T-cell (primary cell): ENCODE measurements at places on chromosomes 4 and X.

- DNase-seq: no peak
Observed at GRCh38 chr4:138406876-138407275, 164.7 kb upstream of the SLC7A11 start.

- DNase-seq: no peak
Observed at GRCh38 chr4:111650146-111650545, 495.1 kb upstream of the FAM241A start.

DNA sequence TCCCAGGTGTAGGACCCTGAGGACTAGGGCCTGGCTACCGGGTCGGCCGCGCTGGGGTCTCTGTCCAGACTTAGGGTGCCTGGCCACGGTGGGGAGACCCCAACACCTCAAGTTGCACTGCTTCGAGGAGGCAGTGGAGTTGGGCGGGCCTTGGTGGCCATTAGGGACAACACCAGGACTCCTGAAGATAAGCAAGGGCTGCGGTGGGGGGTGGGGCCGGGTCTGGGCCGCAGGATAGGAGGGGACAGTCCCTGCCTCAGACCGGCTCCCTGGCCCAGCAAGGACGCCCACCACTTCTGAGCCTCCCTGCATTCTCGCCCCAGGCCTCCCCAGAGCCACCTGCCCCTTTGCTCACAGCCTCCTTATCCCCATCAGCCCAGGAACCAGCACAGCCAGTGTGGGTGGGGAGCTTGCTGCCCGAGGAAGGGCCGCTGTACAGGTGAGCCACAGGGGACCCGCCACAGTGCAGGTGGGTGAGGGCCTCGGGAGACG, 5.5 kb upstream of the MXD4 start:
- DNase-seq: no peak

- DNase-seq: no peak
Observed at GRCh38 chr4:140237616-140238350, 83.8 kb upstream of the MAML3 start.

GRCh38 chr4:80307774-80308465, 27.6 kb upstream of the CFAP299 start:
- DNase-seq: no peak

DNA sequence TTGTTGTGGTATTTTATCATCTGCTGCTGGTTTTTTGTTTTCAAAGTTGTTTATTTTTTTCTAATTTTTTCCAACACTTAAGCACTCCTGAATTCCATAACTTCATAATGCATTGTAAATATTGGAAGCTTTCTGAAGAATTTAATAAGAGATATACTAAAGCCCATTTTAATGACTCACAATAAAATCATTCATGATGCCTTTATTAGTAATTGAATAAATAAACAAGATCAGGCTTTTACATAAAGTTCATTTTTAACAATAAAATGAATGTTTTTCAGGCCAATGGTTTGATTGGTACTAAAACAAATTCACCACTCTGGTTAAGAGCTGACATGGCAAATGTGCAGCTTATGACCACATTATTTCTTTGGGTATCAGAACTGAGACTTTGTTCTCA, 408.2 kb upstream of the SMIM31 start:
- no peak for DNase-seq

- DNase-seq: no peak
Observed at GRCh38 chr4:84866295-84866694, 100.2 kb downstream of the WDFY3 start.

DNA sequence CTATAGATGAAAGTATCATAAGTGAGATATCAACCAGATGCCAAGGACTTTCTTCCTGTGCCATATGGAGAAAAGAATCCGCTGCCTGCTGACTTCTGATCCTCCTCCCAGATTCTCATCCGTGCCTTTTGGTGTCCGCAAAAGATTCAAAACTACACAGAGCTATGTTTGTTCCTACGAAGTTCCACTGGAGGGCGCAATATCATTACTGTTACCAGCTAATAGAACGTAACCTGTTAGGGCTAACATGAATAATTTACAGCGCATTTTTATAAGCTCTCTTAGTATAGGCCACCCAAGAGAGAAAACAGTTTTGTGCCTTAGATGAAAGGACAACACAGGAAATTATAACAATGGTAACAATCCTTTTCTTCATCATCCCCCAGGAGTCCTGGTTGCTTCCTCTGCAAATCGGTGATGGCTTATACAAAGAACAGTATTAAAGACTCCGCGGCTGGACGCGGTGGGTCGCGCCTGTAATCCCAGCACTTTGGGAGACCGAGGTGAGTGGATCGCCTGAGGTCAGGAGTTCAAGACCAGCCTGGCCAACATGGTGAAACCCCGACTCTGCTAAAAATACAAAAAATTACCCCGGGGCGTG, 22.8 kb upstream of the CENPVL3 start:
- no peak for DNase-seq

GRCh38 chr4:73864961-73865360, 4.2 kb upstream of the CXCL1 start:
- no peak for DNase-seq

GRCh38 chr4:13212936-13213335, 271.2 kb downstream of the RAB28 start:
- DNase-seq: no peak

DNA sequence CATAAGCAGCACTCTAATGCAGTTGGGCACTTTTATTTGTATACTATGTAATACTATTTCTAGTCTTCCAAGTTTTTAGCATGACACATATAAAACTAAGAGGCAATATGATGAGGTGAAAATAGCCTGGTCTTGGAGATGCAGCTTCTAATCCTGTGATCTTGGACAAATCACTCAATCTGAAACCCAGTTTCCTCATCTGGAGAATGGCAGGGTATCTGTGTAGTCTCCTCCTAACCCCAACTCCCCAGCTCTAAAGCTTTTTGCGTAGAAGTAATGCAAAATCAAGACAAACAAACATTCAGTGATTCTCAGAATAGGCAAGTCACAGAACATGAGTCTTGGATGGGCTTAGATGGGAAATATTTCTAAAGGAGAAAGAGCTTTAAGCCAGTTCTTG, 36.7 kb upstream of the IL21 start:
- no peak for DNase-seq

- DNase-seq: no peak
Observed at GRCh38 chr4:94960708-94961107, 203.0 kb downstream of the BMPR1B start.

DNA sequence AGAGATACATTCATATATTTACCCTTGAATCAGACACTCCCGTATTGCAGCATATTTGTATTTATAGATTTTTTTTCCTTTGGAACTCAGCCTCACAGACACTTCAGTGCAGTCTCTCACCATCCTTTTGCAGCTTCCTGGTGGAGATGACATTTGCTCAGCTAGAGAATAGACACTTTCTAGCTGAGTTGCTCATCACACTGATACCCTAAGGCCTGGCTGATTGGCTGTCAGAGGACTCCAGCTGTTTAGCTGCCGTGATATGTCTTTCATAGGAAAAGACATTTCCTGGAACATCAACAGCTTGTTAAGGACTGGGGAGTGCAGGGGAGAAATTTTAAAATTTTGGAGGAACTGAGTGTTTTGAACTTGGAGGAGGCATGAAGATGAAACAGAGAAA, 429.6 kb downstream of the SMARCA1 start:
- no peak for DNase-seq

DNA sequence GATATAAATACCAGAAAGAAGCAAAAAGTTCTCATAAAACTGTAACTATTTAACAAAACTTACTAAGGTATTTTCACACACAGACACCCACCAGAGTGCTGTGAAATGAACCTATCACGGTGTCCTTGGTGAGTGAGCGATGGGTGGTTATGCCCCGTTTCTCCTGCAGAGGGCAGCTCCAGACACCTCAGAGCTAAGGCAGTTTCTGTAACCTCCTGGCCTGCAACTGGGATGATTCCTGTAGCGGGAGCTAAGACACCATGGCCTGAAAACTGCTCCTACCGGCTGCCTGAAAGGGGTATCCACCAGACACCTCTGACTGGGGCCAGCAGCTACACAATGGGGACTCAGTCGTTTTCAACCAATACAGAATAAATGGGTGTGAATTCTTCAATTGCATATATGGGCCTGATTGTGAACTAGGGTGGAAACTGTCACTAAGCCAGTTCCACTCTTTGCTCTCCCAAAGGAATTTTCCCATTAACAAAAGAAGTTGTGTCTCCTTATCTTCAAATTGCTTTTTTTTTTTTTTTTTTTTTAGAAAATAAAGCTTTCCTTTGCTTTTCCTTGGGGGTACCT, 2375.8 kb upstream of the TENM3 start:
- no peak for DNase-seq

DNA sequence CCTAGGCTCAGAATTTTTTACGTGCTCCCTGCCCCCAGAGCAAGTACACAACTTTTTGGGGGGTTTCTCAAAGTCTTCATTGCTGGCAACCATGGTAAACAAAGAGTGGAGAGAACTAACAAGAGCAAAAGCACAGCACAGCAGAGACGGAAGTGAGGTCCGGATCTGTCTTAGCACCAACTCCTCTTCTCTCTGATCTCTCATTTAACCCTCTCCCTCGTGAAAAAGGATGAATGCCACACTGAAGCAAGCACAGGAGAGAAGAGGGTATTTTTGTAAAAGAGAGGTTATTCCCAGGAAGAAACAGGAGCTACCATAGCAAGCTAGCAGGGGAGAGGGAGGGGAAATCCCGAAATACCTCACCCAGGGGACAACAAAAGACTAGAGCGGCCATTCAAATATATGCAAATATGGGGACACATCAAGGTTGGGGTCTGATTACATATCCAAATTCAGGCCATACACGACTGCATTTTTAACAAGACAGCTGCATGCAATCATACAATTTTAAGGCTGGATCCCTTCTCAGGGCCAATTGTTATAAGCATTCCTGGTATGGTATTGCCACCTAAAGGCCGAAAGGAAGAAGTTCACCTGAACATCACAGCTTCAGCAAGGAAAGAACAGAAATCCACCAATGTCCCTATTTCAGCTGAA, 46.6 kb downstream of the CD40LG start:
- peak; percentile 13 for DNase-seq

DNA sequence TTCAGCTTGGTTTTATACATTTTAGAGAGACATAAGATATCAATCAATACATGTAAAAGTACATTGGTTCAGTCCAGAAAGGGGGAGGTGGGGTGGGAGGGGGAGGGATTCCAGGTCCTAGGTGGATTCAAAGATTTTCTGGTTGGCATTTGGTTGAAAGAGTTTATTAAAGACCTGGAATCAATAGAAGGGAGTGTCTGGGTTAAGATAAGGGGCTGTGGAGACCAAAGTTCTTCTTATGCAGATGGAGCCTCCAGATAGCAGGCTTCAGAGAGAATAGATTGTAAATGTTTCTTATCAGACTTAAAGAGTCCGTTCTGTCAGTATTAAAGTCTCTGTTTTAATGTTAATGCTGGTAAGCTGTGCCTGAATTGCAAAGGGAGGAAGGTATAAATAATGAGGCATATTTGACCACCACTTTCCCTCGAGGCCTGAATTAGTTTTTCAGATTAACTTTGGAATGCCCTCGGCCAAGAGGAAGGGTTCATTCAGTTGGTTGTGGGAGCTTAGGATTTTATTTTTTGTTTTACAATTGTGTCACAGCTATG, 169.9 kb downstream of the AASDH start:
- no peak for DNase-seq

DNA sequence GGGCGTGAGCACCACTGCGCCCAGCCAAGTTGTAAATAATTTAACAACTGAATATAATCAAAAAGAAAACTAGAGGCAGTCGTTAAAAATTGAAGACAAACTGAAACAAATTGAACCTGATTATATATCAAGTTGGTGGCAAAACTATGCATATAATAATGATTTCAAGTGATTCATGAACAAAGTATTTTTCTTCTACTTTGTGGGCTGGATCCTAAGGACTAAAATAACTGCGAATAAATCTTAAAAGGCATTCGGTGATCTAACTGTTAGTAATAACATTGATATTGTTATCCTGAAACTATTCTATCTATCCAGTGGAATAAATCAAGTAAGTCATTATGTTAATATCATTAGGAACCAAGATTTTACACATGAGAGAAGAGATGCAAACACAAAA, 21.2 kb upstream of the USP9X start:
- no peak for DNase-seq

- DNase-seq: no peak
Observed at GRCh38 chrX:116172976-116173375, 2.4 kb downstream of the AGTR2 start.

GRCh38 chrX:129679901-129680300, 25.1 kb upstream of the APLN start:
- no peak for DNase-seq

- no peak for DNase-seq
Observed at GRCh38 chr4:183504930-183505610, at the start of gene ING2. Gene ING2 (plus strand): TSS chr4:183505058. CDS start chr4:183505196, 138 bp downstream.

GRCh38 chrX:13825178-13825762, 8.4 kb upstream of the GPM6B start:
- DNase-seq: no peak

GRCh38 chr4:165720411-165721082, 152.5 kb upstream of the TLL1 start:
- DNase-seq: no peak

DNA sequence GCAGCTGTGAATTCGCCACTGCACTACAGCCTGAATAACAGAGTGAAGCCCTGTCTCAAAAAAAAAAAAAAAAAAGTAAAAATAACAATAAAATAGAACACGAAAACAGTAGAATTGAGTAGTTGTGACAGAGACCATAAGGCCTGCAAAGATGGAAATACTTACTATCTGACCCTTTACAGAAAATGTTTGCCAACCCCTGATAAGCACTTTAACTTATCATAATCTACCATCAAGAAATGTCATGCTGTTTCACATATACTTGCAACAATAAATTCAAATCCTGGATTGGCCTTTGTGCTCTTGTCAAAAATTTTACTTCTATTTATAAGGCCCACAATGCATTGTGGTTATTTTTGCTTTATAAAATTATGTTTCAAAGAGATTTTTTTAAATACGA, 75.5 kb downstream of the ING2 start:
- no peak for DNase-seq

- DNase-seq: no peak
Observed at GRCh38 chr4:66357316-66357715, 687.0 kb upstream of the EPHA5 start.

GRCh38 chr4:139810710-139811109, 145.1 kb downstream of the MGST2 start:
- no peak for DNase-seq

DNA sequence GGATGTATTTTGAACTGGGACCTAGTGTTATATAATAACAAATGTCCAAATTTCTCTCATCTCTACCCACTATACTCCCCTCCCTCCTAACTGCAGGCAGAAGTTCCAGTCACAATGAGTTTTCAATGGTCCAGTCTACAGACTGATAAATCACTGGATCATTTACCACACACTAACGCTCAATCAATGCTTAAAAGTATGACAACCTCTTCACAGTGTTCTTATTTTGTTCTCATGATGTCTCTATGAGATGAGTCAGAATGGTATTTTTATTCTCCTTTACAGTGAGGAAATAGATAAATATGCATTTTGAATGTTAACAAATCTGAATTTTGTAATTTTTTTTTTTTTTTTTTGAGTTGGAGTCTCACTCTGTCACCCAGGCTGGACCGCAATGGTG, 83.7 kb upstream of the ETNPPL start:
- DNase-seq: no peak

- no peak for DNase-seq
Observed at GRCh38 chr4:89598602-89599001, 238.4 kb downstream of the SNCA start.

GRCh38 chr4:630656-631055, 5.3 kb downstream of the PDE6B start:
- no peak for DNase-seq
